CD8-positive, alpha-beta memory T cell (primary cell): ENCODE measurements at places on chromosomes 2 and 18. TPM values are rescaled to one million over a fixed set of nuclear protein-coding genes. Genes with fewer than 3 reads are reported as not detected.

Gene REG3A
- not detected for total RNA-seq

Gene PROC
- total RNA-seq, result not detected

GRCh38 chr18:36759167-36759776, 69.5 kb downstream of the TPGS2 start:
- no peak for DNase-seq

GRCh38 chr18:23503963-23504344, 643 bp downstream of the RMC1 start:
- DNase-seq, result no peak

GRCh38 chr2:220347626-220348025, 720.2 kb downstream of the SLC4A3 start:
- no peak for DNase-seq

GRCh38 chr2:145402706-145403277, 882.9 kb upstream of the ZEB2 start:
- DNase-seq, result no peak

Gene MATN3
- total RNA-seq, result not detected

Gene LBX2
- 0.94 TPM for total RNA-seq

GRCh38 chr18:74284191-74284979, 7.4 kb downstream of the CYB5A start:
- DNase-seq, result no peak

DNA sequence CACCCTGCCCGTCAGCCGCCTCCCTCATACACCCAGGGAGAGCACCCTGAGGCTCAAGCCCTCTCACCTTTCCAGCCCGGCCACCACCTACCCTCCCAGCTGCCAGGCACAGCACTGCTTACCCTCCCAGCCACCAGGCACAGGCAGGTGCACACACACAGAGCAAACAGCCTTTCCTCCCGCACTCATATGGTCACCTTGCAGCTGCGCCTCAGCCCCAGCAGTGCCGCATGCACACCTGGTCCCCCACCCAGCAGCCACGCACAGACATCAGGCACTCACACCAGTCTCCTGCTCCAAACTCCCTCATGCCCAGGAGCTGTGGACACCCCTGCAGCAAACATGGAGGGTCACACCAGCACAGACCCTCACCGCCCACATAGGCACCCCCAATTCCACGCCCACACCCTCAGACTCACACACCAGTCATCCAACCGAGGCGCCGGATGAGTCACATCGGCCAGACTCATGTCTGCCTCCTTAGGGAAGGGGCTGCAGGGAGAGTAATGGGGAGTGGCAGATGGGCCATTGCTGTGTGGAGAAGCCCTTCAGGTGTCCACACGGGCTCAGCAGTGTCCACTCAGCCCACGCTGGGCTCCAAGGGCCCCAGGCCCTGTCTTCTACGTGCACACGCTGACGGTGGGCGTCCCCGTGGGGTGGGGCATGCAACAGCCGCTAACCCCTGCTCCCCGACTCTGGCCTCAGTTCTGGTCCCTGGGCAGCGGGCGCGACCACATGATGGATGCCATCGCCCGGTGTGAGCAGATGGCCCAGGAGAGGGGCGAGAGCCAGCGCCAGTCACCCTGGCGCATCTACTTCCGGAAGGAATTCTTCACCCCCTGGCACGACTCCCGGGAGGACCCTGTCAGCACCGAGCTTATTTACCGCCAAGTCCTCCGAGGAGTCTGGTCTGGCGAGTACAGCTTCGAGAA, 22.3 kb upstream of the GPR17 start:
- DNase-seq, result no peak

DNA sequence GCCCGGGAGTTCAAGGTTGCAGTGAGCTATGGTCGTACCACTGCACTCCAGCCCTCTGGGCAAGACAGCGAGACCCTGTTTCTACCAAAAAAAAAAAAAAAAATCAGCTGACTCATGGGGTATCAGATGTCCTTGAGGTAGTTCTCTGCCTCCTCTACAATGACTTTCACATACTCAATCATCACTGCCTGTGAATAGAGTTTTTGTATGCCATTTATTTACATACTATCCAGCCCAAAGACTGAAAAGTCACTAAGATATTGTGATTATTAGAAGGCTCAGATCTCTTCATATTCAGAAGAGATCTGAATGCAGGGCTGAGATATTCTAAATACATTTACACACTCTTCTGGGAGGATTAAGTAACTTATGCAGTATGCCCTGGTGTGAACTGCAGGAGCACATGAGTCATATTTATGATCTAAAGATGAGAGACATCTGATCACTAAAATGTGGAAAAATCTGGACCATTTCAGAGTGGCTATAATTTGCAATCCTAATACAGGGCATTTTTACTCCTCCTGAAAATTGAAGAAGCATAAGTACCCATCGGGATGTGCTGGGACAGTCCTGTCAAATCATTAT, 38.9 kb downstream of the KLF7 start:
- DNase-seq, result no peak

Gene GPR35
- total RNA-seq, result 9.0 TPM

GRCh38 chr18:59279722-59280121, 6.5 kb upstream of the RAX start:
- DNase-seq, result no peak

Gene SLC16A14
- total RNA-seq, result 1.0 TPM

- no peak for DNase-seq
These were observed 31.4 kb downstream of the SOWAHC start for GRCh38 chr2:109645412-109646184.

GRCh38 chr2:218010140-218010983, 7.6 kb upstream of the TNS1 start:
- peak; percentile 16 for DNase-seq

GRCh38 chr18:22363867-22364463, 53.8 kb downstream of the CTAGE1 start:
- peak; percentile 24 for DNase-seq

GRCh38 chr18:49112664-49113063, 161.9 kb upstream of the SMAD7 start:
- DNase-seq, result no peak

GRCh38 chr2:74924463-74925265, 33.8 kb upstream of the POLE4 start:
- DNase-seq, result no peak

GRCh38 chr18:49094979-49095632, 144.3 kb upstream of the SMAD7 start:
- DNase-seq, result no peak

Gene IFIH1
- total RNA-seq, result 16.8 TPM

Gene SEMA4C
- 18.7 TPM for total RNA-seq

- no peak for DNase-seq
These were observed 145.2 kb downstream of the RAD51AP2 start for GRCh38 chr2:17373041-17373440.

DNA sequence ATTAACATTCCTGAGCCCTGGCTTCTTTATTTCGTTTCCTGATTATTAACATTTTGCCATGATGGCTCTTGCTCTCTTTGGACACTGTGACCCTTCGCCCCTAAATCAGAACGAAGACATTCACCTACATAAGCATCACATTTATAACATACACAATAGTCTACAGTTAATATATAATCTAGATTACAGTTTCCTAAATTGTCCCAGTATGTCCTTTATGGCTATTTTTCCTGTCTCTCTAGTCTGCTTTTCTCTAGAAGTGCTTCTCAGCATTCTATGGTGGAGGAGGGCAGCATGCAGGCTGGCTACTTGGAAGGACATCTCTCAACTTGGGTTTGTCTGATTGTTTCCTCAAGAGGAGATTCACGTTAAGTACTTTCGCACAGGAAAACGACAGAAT, 49.9 kb downstream of the FAM210A start:
- no peak for DNase-seq

- DNase-seq, result no peak
These were observed 87.8 kb downstream of the UPP2 start for GRCh38 chr2:158189526-158189925.

DNA sequence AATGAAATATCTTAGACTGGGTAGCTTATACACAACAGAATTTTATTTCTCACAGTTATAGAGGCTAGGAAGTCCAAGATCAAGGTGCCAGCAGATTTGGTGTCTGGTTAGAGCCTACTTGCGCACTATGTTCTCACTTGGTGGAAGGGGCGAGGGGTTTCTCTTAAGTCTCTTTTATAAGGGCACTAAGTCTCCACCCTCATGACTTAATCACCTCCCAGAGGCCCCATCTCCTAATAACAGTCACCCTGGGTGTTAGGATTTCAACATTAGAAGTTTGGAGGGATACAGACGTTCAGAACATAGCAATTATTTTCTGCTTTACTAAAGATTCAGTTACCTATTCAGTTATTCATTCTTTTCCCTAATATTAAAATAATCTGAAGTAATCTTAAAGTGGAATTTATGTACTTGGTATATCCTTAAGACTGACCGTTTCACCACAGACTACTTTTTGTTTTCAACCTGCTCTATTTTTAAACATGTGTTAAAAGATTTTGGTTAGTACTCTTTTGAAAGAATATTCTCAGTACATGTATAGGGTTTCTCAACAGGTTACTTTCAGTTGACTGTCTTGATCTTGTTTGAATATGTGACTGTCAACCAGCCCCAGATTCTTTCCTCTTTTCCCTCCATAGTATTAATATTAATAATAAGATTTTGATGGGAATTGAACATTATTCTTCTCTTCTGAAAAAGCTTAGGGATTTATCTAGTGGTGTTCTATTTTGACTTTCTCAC, 130.0 kb downstream of the TAF4B start:
- DNase-seq, result no peak

Gene SIX2
- total RNA-seq, result 0.09 TPM

DNA sequence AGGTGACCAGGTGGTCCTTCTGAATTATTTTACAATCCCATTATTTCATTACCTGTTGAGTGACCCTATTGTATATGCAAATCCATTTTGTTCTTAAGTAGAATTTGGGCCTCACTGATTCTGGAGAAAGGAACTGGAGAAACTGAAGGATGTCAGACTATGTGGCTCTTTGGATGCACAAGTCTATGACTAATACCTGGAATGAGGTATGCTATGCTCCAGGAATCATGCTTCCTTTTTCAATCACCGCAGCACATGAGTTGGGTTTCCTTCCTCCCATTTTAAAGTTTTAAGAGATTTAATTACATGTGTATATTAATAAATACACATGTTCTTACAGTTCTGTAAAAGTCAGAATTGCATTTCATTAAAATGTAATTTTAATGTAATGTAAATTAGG, 253.9 kb upstream of the VWC2L start:
- DNase-seq, result no peak

- no peak for DNase-seq
These were observed 43.5 kb upstream of the ACTR3 start for GRCh38 chr2:113846429-113846828.

DNA sequence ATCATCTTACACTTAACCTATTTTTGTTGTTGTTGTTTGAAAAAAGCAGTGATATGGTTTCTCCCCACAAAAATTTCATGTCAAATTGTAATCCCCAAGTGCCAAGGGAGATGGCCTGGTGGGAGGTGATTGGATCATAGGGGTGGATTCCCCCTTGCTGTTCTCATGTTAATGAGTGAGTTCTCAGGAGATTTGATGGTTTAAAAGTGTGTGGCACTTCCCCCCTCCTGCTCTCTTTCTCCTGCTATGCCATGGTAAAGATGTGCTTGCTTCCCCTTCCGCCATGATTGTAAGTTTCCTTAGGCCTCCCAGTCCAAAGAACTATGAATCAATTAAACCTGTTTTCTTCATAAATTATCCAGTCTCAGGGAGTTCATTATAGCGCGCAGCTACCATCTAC, 1362.7 kb upstream of the FAM98A start:
- DNase-seq, result no peak

Gene SERPINB7
- not detected for total RNA-seq

Gene RAD51AP2
- total RNA-seq, result not detected
